ENCODE measurements at places on chromosomes 6 and 20.

DNA sequence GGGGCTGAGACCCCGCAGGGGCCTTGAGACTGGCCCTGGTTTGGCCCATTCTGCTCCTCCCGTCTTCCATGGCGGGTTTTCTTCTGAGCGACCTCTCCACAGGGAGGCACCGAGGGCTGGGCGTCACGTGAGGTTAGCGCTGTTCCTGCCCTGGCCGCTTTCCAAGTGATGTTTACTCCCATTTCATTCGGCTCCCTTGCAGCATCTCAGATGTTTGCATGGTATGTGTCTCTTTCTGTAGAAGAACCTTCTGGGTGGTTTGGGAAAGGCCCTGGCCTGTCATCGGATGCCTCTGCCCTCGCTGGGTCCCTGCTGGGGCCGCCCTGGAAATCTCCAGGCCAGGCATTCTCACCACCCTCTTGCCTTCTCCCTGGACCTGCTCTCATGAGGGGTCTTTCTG lies 17.3 kb downstream of the RAMACL start:
- DNase-seq, result no peak

DNA sequence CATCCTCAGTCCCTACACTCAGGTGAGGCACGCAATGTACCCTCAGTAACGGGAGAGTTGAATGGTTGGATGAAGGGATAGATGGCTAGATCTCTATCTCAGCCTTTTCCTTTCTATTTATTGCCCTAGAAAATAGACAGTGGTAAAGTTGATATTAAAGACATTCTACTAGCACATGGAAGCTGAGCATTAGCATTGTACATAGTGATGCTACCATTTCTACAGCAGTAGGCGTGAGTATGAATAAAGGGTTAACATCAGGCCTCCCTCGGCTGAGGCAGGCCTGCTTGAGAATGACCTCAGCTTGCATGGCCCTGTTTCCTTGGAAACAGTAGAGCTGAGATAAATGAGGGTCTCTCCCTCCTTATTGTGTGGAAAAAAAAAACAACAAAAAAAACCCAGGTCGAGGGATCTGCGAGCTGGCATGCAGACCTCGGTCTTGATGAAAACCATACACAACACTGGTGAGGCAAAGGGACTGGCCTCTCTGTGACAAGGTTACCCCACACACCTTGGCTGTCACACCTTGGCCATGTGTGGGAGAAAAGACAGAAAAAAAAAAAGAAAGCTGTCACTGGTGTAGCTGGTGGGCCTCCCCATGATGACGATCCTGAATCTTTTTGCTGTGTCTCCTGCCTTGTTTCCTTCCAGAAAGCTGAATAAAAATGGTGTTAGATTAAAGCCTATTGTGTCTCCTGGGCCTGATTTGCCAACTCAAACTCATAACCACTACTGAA lies 160.0 kb downstream of the HACE1 start:
- DNase-seq, result no peak

DNA sequence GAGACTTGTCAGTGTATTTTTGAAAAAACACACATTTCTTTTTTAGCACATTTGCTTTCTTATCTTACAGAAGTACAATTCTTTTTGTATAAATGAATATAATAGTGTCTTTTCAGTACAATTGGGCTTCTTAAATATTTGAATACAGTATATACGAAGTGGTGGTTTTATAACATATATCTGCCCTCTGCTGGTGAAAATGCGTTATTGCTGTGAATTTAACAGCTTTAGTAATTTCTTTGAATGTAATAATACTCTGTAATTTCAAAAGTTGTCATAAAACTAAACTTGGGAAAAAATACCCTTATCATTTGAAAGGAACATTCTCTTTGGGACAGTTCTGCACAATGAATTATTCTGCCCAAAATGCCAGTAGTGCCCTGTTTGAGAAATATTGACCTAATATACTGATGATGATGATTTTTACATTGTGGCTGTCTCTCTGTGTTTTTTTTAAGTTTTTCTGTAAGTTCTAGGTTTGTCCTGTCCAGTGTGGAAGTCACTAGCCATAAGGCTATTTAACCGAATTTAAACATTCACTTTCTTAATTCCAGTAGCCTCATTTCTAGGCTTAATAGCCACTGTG lies 19.0 kb downstream of the SMAP1 start:
- DNase-seq, result no peak

DNA sequence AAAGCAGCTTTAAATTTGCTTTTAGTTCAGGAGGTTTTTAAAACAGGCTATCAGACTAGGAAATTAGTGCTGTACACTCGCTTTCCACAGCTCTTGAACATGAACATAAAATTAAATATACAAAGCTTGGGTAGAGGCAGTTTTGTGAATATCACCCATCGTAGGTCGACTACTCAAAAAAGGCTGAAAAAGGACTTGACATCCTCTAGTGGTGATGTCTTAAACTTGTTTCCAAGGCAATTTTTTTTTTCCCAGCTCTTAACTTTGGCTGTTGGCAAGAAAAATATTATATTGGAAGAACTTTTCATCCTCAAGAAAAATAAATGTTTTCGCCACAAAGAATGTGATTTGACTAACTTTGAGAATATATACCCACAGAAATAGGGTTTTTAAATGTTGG lies 2.9 kb downstream of the MAP7 start:
- no peak for DNase-seq

DNA sequence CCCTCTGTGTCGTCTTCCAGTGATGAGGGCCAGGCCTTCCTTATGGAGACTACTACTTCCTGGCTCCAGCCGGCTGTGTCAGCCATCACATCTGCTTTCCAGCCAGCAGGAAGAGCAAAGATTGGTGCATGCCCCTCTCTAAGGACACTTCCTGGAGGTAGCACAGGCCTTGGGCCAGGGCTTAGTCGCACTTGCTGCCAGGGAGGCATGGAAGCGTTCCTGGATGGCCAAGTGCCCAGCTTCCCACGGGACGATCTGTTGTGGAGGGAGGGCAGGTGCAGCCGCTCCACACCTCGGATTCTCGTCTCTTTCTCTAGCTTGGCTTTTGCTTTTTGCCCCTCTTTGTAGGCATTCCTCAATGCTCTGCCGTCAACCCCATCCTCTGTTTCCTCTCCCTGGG lies 11.9 kb downstream of the ERMARD start:
- DNase-seq, result no peak

DNA sequence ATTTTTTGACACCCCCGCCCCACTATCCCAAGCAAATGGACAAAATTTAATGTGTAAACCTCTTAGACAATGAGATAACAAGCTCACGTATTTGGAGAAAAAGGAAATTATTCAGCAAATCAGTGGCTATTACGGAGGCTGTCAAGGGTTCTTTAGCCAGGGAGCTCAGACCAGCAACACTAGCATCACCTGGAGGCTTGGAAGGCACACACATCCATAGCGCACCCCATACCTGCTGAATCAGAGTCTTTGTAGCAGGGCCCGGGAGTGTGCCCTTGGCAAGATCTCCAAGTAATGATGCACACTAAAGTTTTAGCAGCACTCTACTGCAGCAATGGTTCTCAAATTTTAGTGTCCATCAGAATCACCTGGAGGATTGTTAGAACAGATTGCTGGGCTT lies 223.2 kb upstream of the BTBD3 start:
- DNase-seq, result no peak
